H54 (cell line): ENCODE measurements at places on chromosomes 5 and 9.

GRCh38 chr5:174245516-174246075, 200.1 kb downstream of the NSG2 start:
- DNase-seq, result no peak

GRCh38 chr5:16552666-16553343, 64.0 kb downstream of the RETREG1 start:
- DNase-seq, result peak; percentile 49

DNA sequence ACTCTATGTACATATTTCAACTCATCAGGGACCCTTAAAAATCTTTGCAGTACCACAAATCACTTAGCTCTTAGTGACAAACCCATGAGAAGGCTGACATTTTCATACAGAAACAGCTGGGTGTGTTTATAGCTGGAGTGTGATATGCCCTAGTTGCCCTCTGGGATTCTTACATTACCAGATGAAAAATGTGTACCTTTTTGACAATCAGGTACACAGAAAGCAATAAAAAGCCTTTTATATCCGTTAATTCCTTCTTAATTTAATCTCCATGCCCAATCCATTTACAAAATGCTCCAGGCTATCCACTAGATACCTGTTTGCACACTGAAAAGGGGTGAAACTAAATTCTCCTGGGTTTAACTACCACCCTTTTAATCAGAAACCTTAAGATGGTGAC, 222.9 kb downstream of the KIAA0825 start:
- no peak for DNase-seq

- DNase-seq, result no peak
Observed at GRCh38 chr9:126146254-126147145, 180.1 kb upstream of the MVB12B start.

- no peak for DNase-seq
Observed at GRCh38 chr9:89277454-89277853, 33.5 kb upstream of the CKS2 start.

GRCh38 chr5:18113721-18114120, 479.5 kb downstream of the TAF11L14 start:
- DNase-seq, result no peak

DNA sequence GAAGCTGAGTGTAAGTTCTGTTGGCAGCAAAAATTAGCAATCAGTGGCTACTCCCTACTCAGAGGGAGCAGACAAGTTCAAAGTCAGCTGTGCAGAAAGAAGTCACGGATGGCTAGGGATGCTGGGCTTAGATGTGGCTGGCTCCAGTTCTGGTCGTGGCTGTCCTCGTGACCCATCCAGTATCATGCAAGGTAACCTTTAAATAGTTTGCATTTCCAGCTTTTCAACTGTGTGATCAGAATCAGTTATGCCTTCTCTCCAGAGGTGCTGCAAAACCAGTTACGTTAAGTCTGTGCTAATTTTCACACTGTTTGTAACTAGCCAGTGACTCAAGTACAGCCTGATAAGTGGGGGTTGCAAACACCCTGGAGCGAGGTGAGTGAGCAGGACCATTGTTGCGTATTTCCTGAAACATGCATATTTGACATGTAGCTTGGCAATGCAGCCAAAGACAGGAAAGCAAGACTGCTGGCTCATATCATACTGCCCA, 302.4 kb downstream of the ATPSCKMT start:
- no peak for DNase-seq

DNA sequence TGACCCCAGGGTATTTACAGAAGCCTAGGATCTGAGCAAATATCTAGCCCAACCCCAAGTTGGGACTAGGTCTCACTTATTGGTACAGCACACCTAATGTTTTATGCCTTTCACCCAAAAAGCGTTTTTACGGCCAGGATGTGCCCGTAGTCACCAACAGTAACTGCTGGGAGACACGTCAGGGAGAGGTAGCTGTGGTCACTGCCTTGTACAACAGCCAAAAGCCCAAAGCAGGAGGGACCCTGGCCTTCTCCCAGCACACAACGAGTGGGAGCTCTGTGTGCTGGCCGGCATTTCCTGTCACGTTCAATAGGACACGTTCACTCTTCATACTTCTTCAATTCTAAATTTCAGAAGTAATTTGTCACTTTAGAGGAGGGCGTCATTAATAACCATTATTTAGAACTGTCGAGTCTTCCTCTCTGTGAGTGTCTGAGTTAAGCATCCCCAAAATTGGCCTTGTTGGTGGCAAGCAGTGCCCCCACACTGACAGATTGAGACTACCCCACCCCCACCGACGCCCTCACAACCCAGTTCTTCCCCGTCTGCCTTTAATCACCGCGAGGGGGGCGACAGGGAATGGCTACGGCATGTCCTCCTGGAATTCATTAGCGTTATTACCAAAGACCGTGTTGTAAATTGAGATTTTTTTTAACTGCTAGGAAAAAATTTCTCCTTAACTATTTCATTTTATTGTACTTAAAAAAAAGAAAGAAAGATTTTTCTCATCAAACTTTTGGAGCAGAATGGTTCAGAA, 80.7 kb downstream of the MVB12B start:
- no peak for DNase-seq

GRCh38 chr5:66171349-66172344, 27.5 kb downstream of the SREK1 start:
- DNase-seq, result no peak

- no peak for DNase-seq
Observed at GRCh38 chr9:133402689-133403088, 15.1 kb downstream of the REXO4 start.

- DNase-seq, result no peak
Observed at GRCh38 chr9:126131066-126132010, 195.3 kb upstream of the MVB12B start.

DNA sequence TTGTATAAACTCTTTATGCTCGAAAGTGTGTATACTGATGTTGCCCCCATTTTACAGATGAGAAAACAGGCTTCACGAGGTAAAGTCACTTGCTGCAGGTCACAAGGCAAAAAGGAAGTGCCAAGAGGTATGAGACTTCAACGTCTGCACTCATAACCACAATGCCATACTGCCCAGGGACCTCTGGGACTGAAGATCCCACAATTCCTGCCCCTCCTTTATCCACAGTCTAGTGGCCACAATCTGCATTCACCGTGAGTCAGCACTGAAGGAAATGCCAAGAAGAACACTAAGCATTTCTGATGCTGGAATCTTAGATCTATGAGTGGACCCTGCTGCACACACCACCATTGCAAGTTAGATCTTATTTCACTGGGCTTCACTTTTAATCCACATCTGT, 37.3 kb downstream of the MED27 start:
- DNase-seq, result peak; percentile 78
